ENCODE measurements at places on chromosomes 4 and X.

DNA sequence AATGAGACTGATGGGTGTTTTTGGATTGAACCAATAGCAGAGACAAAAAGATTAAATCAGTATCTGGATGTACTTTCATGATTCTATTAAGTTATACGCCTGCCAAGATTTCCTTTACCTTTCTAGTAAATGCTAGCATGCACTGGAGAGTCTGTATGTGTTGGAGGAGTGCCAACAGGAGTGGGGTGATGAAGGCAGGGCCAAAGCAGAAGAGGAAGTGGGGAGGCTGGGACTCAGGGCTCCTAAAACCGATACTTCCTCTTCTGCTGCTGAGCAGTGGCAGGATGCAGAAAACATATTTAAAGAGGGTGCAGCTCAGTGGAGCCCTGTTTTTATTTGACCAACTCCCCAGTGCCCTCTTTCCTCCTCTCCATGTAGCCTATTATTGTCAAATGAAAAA, 5.6 kb downstream of the CYSLTR1 start:
- DNase-seq: peak; percentile 34

GRCh38 chrX:118503260-118504041, 7.8 kb downstream of the DOCK11 start:
- no peak for DNase-seq

GRCh38 chr4:153348006-153348405, 3.5 kb downstream of the MND1 start:
- DNase-seq: no peak

- no peak for DNase-seq
These were observed 1.7 kb downstream of the HCFC1 start for GRCh38 chrX:153969904-153970356.

DNA sequence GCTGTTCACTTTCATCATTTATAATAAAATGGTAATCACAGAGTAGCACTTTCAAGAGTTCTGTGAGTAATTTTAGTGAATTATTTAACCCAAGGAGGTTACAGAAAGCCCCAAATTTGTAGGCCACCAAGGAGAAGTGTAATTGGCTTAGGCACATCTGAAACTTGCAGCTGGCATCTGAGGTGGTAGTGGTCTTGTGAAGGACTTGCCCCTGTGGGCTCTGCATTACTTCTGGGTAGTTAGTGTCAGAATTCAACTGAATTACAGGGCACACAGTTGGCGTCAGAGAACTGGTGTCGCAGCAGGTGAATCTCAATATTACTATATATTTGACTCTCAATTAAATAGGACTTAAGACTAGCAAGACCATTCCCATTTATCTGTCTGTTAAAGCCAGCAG, 36.9 kb downstream of the GPR174 start:
- DNase-seq: no peak

DNA sequence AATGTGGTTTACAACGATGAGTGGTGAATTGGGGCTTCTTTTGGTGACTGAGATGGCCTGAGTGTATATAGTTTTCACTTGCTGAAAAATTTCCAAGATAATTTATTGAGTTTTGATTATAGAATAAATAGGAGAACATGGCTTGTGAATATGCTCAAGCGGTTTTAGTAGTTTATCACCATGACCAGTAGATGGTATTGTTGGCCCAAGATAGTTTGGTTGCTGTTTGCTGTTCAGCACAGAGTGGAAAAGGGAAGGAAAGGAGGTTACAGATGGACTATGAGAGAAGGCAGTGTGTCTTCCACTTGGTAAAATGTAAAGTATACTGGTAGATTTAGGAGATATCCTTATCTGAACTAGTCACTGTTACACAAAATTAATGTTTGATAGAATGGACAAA, 55.8 kb upstream of the POU4F2 start:
- DNase-seq: no peak

DNA sequence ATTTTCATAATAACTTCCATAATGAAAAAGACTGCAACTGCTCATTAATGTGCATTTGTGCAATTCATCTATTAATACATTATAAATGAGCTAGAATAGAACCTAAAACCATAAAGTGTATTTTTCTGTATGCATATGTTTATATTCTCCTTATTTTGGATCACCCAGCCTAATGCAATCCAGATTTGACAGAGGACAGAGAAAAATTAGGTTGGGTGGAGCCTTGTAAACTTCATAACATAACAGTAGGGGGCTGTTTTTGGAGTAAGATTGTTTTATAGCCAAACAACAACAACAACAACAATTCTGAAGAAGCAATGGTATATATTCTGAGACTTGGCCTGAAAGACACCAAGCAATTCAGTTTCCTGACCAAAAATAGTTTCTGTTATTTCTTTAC, 615.3 kb upstream of the SLIT2 start:
- no peak for DNase-seq
